GF-D8 (cell line): ENCODE measurements at places on chromosomes 4 and X.

DNA sequence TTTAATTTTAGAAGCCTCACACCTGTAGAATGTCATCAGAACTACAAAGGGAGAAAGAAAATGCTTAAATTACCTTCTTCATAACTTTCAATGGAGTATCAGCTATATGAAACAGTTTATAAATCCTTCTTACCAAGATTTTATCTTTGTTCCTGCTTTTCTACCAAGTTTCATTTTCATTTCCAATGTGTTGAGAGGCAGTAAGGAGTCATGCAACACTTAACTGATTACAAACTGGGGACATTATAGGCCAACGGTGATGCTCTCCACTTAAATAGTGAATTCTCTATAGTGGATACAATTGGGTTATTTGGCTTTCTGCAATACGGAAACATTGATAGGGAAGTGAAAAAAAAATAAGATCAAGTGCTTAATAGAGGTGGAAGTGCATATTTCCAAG, 145.2 kb upstream of the FTHL17 start:
- no peak for DNase-seq

DNA sequence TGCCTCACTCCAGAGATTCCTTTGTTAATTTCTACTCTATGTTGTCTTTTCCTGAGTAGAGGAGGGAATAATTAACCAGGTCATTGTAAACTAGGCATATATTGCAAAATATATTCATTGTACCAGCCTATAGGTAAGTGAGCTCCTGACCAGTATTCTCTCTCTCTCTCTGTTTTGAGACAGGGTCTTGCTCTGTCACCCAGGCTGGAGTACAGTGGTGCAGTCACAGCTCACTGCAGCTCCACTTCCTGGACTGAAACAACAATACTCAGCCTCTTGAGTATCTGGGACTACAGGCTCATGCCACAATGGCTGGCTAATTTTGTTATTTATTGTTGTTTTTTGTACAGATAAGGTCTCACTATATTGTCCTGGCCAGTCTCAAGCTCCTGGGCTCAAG, 198.3 kb downstream of the ARAP2 start:
- DNase-seq: no peak

- no peak for DNase-seq
These were observed 141.5 kb downstream of the RPS6KA6 start for GRCh38 chrX:84046403-84046984.

GRCh38 chrX:134732152-134732551, 73.9 kb upstream of the PLAC1 start:
- no peak for DNase-seq

- DNase-seq: no peak
These were observed 23.8 kb downstream of the CENPC start for GRCh38 chr4:67521506-67521905.

DNA sequence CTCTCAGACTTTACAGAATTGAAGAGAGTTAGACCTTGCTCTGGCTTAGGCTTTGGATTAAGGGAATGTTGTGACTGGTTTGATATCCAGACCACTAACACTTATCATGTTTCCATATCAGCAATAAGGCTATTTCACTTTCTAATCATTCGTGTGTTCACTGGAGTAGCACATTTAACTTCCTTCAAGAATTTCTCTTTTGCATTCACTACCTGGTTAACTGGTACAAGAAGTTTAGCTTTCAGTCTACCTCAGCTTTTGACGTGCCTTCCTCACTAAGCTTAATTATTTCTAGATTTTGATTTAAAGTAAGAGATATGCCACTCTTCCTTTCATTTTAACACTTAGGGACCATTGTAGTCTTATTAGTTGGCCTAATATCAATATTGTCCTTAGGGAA, 62.6 kb downstream of the CASP6 start:
- no peak for DNase-seq

GRCh38 chr4:77862478-77863216, at the start of gene MRPL1:
MRPL1 (plus strand) TSS chr4:77862830; CDS start chr4:77862849, 19 bp downstream.
- peak; percentile 88 for DNase-seq

DNA sequence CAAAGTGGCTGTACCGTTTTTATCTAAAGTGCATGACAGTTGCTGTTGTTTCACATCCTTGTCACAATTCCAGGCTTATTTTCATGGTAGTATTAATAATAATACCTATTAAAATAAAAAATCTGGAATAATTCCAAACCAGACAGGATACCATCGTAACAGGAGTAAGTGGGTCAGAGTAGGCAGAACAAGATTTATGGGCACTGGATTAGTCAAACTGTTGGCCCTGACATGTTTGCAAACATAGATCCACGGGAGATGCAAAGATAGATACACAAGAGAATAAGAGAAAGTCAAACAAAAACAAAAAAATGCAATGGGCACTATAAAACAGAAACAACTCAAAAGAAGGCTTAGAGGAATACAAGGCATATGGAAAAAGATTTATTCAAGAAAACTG, 449.5 kb upstream of the HS3ST1 start:
- DNase-seq: no peak

GRCh38 chrX:9765072-9765736, 443 bp downstream of the GPR143 start:
- DNase-seq: no peak

GRCh38 chrX:100685284-100685996, 41.4 kb downstream of the SRPX2 start:
- DNase-seq: no peak

DNA sequence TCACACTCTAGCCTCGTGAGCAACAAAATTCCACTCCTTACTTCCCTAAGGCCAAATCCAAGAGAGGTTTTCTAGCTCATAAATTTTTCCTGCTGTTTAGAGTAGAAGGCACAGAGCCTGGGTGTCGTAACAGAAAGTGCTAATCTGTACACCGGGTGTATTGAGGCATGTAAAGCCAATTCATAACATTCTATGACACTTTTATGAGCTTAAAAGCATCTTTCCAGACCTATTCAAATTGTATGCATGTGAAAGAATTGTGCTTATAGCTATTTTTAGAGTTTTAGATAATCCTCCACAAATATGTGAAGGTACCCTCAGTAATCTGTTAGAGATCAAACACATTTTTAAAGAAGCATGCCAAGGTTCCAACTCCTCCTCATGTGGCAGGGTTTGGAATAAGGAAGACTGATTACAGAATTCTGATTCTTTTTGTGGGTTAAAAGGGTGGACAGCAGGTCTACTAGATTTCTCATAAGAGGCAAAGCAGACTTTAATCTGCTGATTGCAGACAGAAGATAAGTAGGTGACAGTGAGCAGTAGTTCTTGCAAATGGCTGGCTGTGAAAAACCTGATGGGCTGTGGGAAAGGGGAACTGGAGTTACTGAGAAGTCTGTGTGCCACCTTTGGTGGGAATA, 25.5 kb upstream of the LRCH2 start:
- DNase-seq: no peak

DNA sequence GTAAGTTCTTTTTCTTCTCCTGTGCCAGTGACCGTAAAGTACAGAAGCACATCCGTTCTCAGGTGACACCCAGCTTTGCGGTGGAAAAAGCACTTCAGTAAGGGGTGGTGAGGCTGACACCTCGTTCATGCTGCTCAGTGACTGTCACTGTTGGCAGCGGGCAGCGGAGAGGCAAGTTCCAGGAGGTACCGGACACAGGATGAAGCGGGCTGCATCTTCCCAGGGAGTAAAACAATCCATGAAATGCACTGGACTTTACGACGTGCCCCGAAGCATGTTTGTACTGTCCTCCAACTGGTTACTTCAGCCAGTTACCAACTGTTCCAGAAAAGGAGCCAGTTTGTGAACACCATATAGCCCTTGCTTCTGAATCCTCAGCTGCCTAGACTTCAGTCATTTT, 110.7 kb downstream of the ZNF827 start:
- no peak for DNase-seq

DNA sequence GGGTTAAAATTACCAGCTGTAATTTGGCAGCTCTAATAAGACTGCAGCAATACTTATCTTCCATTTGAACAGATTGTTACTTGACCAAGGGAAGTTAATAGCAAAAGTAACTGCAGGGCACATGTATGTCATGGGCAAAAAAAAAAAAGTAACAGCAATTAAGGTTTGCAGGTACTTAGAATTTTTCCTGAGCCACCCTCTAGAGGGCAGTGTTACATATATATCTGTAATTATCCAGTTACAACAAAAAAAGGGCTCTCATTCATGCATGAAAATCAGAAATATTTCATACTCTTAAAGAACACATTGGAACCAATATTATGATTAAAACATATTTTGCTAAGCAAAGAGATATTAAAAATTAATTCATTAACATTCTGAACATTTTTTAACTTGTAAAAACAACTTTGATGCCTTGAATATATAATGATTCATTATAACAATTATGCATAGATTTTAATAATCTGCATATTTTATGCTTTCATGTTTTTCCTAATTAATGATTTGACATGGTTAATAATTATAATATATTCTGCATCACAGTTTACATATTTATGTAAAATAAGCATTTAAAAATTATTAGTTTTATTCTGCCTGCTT, 25.1 kb downstream of the XIAP start:
- DNase-seq: peak; percentile 1

DNA sequence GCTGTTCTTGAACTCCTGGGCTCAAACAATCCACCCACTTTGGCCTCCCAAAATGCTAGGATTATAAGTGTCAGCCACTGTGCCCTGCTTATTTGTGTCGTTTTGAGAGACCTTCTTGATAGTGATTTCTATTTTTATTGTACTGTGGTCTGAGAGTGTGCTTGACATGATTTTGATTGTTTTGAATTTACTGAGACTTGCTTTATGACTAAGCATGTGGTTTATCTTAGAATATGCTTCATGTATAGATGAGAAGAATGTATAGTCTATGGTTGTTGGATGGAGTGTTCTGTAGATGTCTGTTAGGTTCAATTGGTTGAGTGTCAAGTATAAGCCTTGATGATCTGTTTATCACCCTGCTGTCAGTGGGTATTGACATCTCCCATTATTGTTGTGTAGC, 789.3 kb downstream of the IL1RAPL1 start:
- no peak for DNase-seq

DNA sequence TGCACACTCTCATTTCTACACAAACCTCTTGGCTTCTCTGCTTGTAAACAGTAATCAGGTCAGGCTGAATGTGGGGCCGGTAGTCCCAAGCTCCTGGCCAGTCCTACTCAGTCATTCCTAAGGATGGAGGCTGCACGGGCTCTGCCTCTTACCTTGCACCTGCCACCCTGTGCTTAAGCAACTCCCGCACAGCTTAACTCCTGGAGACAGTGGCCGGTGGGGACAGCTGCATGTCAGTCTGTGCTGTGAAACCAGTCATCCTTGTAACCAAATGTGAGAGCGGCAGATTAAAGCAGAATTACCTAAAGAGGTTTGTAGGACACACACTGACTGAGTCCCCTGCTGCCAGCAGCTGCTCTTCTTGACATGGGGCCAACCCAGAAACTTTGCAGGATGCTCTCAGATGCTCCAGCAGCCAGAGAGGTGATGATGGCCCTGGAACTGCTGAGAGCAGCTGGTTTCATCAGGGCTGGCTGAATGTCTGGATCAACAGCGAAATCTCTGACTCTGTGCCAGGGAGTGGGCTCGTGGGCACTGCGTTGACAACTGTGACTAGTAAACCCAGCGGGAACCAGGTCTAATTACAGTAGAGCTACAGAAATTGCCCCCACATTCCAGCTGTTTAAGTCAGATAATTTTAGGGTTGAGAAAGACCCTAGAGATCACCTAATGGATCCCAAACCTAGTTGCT, 123.7 kb downstream of the ANAPC4 start:
- no peak for DNase-seq

GRCh38 chrX:5305452-5305851, 923.2 kb downstream of the NLGN4X start:
- no peak for DNase-seq

- DNase-seq: no peak
These were observed 62.0 kb downstream of the CASP3 start for GRCh38 chr4:184587221-184587620.

GRCh38 chr4:148205476-148205875, 236.7 kb downstream of the NR3C2 start:
- no peak for DNase-seq

GRCh38 chrX:2513121-2513664, 12.4 kb upstream of the DHRSX start:
- no peak for DNase-seq

GRCh38 chrX:118631586-118631985, 95.8 kb upstream of the IL13RA1 start:
- DNase-seq: peak; percentile 75

GRCh38 chrX:13688384-13688957, 457 bp upstream of the RAB9A start:
- DNase-seq: no peak

GRCh38 chr4:142778430-142778829, 67.7 kb downstream of the INPP4B start:
- no peak for DNase-seq

DNA sequence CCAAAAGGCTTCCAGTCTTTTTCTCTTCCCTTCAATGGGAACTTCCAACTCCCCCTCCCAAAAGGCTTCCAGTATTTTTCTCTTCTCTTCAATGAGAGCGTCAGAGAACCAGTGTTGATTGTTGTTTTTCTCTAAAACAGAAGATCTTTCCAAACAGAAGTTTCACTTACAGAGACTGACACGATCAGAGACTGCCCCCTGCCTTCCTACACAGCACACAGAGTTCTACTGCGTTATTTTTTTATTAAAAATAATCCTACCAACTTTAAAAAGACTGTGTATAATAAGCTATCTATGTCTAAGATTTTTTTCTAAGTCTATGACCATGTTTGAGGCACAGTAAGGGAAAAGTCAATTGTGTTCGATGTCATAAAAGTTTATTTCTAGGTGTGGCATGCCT, 3.5 kb upstream of the HTR2C start:
- DNase-seq: no peak

DNA sequence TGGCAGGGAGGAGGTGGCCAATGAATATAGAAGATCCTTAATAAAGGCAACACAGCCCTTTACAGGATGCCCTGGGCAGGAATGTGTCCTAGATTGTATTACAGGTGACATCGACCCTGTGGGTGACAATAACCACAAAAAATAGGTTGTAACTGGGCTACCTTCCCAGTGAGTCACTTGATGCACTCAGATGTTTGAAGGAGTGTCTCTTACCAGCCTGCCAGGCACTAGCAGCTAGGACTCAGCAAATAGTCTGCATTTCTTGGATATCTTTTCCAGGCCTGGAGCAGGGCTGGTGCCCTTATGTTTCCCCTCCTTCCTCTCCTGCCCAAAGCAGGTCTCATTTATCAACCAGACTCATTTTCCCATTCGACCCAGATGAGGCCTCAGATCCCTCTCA, 50.9 kb upstream of the TMEM164 start:
- DNase-seq: no peak

- DNase-seq: no peak
These were observed 121.8 kb upstream of the FAM241A start for GRCh38 chr4:112023402-112023950.

DNA sequence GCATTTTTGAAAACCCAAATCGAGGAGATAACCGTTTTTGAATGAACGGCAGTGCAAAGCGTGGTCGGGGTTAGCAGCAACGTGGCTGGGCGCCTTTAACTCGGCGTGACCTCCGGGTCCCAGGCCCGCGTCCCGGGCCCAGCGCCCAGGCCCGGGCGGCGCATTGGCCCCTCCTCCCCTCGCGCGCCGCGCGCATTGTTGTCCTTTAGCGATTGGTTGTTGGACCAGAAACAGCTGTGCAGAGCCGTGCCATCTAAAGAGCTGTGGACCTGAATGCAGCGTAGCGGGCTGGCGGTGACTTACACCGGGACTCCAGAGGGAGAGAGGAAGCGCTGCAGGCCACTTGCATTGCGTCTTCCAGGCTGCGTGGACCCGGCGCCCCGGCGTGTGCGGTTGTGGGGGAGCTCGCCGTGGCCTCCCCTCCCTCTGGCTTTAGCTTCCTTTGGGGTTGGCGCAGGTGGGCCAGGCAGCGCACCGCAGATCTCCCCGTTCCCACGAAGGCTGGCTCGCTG, at the start of gene STOX2:
Gene STOX2 (plus strand): TSS at position 227 of the 512 bp plus-strand sequence. CDS start 1,484 bp downstream, outside the sequence.
- no peak for DNase-seq

GRCh38 chr4:94000559-94000958, 172.0 kb downstream of the ATOH1 start:
- no peak for DNase-seq
